Keratinocyte (primary cell): ENCODE measurements at places on chromosomes 11 and 22.
A peak's percentile ranks its signal among the peaks of the same experiment; 100 is the strongest.

DNA sequence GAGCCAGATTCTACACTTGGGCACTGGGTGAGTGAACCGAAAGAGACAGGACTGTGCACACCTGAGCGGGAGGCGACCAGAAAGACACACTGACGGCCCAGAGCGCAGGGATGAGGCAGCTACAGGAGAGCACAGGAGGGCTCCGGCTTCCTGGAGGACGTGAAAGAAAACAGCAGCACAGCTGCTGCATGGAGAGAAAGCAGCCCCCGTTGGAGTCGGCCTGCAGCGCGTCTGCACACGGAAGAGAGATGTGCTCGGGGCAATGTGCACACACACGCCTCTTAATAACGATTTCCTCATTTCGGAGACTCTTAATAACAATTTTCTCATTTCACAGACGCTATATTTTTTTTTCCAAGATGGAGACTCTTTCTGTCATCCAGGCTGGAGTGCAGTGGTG is 160.4 kb downstream of the CTTN start:
- no peak for DNase-seq

GRCh38 chr11:14480716-14481115 is 18.9 kb downstream of the COPB1 start:
- DNase-seq = no peak

GRCh38 chr11:114171257-114172054 is 111.9 kb downstream of the ZBTB16 start:
- DNase-seq = no peak

- no peak for DNase-seq
Observed at GRCh38 chr11:115696563-115696962, 192.3 kb upstream of the CADM1 start.

- no peak for DNase-seq
Observed at GRCh38 chr22:22935546-22936157, 48.0 kb downstream of the IGLL5 start.

DNA sequence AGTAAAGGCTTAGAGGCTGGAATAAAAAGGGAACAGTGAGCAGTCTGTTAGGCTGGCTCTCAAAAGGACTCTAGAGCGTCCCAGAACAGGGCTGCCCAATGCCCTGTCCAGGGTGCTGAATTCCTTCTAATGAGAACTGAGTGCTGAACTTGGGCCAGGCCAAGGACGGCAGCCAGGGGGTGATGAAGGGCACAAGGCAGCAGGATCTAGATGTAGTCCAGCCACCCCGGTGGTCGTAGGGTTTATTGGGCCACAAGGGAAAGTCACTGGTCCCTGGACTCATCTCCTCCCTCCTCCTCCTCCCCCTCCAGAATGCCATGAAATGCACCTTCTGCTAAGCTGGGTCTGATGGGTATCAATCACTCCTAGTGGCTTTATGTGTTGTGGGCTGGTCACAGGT is 19.2 kb downstream of the NPTXR start:
- DNase-seq = no peak

DNA sequence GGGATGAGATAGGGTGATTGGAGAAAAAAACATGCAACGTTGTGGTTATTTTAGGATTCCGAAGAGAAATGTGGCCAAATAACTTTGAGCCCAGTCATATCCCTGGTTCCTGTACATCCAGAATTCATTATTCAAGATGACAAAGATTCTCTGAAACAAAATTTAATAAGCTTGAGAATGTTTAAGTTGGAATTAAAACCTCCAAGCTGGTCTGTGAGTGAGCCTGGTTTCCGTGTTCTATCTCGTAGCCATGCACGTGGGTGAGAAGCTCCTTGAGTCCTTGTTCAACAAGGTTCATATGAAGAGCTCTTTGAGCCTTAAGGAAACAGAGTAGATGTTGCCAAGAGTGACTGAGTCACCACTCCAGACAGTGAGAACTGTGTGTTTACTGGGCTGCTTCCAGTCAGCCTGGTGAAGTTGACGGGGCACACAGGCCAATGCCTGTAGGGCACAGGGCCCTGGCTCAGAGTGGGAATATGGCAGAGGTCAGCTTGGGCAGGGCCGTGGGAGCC is 206.5 kb downstream of the NAV2 start:
- no peak for DNase-seq

- no peak for DNase-seq
Observed at GRCh38 chr22:42648368-42649245, 585 bp downstream of the CYB5R3 start.

GRCh38 chr22:48173061-48173772 is 1410.8 kb downstream of the TBC1D22A start:
- DNase-seq = no peak

- DNase-seq = no peak
Observed at GRCh38 chr11:64235437-64236161, 1.2 kb downstream of the VEGFB start.

DNA sequence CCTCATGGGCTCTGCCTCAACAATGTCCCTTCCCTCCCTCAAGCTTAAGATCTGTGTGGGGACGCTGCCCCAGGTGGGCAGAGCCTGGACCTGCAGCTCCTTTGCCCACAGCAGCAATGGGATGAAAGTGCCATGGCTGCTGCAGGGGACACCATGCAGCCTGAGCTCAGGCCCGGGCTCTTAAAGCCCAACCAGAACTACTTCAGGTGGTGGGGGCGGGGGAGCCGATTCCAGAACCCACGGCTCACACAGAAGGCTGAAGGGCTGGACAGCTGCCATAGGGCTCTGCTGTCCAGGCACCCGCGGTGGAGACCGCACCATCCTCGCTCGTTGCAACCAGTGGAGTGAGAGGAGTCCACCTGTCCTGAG is 12.5 kb downstream of the CHID1 start:
- DNase-seq = no peak

- DNase-seq = no peak
Observed at GRCh38 chr11:46347637-46348311, 511 bp downstream of the DGKZ start.

- DNase-seq = no peak
Observed at GRCh38 chr22:50524676-50525103, 708 bp downstream of the SCO2 start.

- peak; percentile 66 for DNase-seq
Observed at GRCh38 chr11:65279741-65280440, 18.1 kb downstream of the POLA2 start.

DNA sequence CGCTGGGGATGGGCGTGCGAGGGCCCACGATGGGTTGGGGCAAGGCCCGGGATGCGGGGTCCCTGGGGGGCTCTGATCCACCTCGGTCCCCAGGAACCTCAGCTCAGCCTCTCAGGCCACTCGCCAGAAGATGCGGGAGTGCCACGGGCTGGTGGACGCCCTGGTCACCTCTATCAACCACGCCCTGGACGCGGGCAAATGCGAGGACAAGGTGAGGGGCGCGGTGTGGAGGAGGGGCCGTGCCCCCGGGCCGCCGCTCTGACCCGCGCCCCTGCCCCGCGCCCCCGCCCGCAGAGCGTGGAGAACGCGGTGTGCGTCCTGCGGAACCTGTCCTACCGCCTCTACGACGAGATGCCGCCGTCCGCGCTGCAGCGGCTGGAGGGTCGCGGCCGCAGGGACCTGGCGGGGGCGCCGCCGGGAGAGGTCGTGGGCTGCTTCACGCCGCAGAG is 6.3 kb downstream of the PKP3 start:
- DNase-seq = no peak

DNA sequence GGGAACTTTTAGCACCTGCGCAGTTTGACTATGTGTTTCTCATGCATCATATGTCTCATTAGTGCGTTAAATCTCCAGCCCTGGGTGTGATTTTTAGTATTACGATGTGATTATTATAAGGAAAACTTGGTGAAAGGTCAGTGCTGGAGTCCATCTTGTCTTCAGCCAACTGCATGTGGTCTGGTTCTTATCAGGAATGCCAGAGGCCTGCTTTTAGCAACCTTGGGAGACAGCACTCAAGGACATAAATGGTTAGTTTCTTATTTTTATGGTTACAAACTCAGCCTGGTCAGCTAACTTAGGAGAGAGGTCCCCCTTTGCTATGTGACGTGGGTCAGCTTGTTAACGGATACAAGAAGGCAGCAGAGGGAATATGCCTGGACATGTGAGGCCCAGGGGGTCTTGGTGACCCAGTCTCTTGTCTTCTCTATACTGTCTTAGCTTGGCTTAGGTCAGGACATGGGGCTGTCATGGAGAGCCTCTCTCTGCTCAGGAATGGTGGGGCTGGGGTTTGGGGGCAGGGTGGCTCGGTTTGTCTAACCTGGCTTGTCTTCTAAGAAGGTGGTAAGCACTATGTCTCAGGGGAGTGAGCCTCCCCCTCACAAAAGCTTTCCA is 21.5 kb downstream of the KCTD21 start:
- no peak for DNase-seq

- DNase-seq = no peak
Observed at GRCh38 chr22:41181349-41182241, 23.5 kb upstream of the L3MBTL2 start.

DNA sequence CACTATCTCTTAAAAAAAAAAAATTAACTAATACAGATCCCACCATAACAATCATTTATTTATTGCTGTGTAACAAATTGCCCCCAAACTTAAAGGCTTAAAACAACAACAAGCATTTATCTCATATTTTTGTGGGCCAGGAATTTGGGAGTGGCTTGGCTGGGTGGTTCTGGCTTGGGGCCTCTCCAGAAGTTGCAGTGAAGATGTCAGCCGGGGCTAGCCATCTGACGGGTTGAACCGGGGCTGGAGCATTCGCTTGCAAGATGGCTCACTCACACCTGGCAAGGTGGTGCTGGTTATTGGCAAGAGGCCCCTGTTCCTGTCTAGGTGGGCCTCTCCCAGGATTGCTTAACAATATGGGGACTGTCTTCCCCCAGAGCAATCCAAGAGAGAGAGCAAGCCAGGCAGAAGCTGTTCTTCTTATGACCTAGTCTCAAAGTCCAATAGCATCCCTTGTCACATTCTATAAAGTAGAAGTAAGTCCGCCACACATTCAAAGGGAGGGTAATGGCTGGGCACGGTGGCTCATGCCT is 29.5 kb downstream of the ACO2 start:
- DNase-seq = no peak

GRCh38 chr11:113114705-113115027 is 153.4 kb downstream of the NCAM1 start:
- DNase-seq = no peak

- DNase-seq = no peak
Observed at GRCh38 chr11:108786281-108786990, 121.6 kb downstream of the DDX10 start.

GRCh38 chr11:67351275-67352005 is 1.9 kb downstream of the POLD4 start:
- DNase-seq = no peak

DNA sequence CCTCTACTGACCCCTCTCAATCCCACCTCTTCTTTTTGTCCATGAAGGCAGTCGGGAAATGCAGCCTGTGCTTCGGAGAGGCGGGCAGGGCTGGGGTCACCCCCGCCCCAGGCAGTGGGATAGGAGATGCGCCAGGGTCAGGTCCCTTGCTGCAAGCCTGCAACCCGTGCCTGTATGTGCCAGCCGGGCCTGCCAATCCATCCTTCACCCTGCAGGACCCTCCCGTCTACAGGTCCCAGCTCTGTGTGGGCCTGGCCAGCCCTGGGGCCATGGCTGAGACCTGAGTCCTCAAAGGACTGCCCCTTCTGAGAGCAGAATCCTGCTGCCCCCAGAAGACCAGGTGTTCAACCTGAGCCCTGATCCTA is 10.9 kb downstream of the ASCL2 start:
- no peak for DNase-seq

DNA sequence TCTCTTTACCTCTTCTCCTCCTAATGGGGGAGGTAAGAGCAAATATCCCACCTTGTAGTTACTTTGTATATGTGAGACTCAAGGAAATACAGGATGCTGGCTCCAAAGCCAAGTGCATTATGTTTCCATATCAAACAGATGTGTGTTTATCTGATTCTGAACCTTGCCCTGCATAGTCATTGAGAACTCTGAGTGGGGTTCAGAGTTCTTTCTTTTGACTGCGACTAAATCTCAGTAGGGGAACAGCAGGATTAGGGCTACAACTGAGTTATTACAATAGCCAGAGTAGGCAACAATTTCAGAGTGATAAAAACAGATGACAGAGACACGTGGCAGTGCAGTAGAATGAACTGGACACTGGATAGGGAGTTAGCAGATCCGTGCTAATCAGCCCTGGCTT is 34.1 kb upstream of the TLCD5 start:
- no peak for DNase-seq

GRCh38 chr22:35377735-35378134 is 3.2 kb upstream of the HMOX1 start:
- no peak for DNase-seq

DNA sequence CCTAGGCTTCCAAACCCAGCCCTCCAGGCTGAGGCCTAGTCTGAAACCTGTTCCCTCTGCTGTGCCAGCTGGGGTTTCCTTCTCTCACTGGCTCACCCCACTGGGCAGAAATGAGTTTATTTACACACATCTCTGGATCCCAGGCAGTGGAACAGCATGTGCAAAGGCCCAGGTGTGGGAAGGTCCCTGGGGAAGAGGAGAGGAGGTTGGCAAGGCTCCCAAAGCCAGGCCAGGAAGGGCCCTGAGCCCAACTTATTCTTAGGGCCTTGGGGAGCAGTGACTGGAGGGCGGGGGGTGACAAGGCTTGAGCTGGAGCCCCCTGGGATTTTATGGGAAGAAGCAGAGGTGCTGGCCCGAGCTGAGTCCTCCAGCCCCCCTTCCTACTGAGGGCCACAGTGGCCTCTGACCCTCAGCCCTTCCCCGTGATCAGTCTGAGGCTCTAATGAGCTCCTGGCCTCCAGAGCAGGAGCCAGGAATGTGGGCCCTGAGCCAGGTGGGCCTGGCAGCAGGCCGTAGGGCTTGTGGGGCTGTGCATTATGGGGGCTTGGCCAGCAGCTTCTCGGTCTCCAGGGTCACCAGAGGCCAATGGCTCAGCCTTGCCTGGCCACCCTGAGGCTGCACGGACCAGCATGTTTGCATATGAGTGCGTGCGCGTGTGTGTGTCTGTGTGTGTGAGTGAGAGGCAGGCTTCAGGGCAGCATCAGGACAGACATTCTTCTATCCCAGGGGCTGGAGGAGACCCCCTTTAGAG is 2.9 kb downstream of the MYO7A start:
- DNase-seq = no peak

DNA sequence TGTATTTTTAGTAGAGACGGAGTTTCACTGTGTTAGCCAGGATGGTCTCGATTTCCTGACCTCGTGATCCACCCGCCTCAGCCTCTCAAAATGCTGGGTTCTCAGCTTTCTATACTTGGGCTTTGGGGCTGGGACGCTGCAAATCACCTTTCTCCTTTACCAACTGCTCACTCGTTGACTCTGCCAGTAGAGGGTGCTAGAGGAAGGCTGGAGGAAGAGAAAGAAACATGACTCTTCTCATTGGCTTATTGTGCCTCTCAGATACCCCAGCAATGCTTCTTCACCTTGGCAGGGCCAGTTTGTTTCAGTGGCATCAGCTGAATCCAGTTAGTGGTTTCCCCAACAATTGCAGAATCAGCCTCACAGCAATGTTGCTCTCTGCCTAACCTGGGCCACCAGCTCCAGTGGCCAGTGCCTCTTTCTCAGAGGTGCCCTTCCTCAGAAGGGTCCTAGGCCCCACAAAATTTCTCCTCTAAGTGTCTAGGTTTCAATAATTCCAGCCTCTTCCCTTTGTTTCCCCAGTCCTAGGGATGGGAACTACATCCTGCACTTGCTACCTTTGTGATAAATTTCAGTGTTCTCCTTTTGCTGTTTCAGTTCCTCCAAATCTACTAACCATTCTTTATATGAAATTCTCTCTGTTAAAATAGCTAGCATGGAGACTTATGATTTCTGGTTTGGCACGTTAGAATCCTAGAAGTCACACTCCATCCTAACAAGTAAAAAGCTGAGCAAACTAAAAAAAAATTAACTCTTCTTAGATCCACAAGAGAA is 71.5 kb upstream of the VSTM5 start:
- DNase-seq = peak; percentile 38
